Hindlimb muscle (tissue), 1 donor: ENCODE measurements at places on chromosomes 6 and 20.
A peak's percentile ranks its signal among the peaks of the same experiment; 100 is the strongest.

DNA sequence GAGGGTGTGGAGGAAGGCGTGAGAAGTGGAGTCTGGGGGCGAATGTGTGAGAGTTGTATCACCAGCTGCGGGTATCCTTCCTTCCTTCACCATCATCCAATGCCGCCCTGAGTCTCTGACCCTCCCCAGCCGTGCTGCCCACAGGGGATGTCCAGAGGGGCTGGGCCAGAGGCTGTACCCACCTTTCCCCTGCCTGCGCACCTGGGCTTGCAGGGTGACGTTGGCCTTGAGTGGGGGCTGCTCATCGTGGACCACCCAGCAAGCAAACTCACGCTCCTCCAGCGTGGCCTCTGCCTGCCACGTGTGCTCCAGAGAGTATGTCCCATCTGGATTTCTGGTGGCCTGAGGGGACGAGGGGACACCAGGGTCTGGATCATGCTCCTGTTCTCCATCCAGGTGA, 116.9 kb upstream of the SIRPA start:
- DNase-seq: no peak

DNA sequence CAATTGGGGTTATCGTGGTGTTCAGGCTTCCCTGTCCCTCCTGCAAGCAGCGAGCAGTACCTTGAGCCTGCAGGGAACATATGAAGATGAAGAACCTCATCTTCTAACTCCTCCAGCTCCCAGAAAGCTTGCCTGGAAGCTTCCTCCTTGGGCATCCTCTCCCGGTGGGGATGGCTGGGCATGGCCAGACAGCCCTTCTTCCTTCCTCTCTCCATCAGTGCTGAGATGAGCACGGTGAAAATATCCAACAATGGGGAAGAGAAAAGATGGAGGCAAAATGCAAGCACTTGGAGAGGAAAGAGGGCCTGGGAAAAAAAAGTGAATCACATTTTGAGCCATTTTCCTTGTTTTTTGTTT, 107.7 kb upstream of the FOXA2 start:
- no peak for DNase-seq

GRCh38 chr6:160134779-160135547, 13.3 kb downstream of the SLC22A1 start:
- no peak for DNase-seq

DNA sequence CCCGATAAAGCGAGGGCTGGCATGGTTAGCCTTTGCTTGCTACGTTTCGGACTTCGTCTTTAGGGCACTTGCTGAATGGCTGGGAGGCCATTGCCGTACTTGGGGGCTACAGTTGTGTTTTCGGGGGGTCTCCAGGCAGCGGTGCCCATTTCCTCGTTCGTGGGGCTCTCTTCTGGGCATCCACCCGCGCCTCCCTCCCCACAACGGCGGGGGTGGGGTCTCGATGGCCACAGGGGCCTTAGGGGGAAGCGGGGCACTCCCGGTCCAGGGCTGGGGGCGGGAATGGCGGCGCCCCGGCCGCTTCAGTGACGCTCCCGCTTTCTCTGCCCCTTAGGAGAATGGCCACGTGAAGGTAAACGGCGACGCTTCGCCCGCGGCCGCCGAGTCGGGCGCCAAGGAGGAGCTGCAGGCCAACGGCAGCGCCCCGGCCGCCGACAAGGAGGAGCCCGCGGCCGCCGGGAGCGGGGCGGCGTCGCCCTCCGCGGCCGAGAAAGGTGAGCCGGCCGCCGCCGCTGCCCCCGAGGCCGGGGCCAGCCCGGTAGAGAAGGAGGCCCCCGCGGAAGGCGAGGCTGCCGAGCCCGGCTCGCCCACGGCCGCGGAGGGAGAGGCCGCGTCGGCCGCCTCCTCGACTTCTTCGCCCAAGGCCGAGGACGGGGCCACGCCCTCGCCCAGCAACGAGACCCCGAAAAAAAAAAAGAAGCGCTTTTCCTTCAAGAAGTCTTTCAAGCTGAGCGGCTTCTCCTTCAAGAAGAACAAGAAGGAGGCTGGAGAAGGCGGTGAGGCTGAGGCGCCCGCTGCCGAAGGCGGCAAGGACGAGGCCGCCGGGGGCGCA, 2.4 kb downstream of the MARCKS start:
- peak; percentile 64 for DNase-seq

GRCh38 chr20:25233016-25233772, 14.7 kb upstream of the PYGB start:
- no peak for DNase-seq

DNA sequence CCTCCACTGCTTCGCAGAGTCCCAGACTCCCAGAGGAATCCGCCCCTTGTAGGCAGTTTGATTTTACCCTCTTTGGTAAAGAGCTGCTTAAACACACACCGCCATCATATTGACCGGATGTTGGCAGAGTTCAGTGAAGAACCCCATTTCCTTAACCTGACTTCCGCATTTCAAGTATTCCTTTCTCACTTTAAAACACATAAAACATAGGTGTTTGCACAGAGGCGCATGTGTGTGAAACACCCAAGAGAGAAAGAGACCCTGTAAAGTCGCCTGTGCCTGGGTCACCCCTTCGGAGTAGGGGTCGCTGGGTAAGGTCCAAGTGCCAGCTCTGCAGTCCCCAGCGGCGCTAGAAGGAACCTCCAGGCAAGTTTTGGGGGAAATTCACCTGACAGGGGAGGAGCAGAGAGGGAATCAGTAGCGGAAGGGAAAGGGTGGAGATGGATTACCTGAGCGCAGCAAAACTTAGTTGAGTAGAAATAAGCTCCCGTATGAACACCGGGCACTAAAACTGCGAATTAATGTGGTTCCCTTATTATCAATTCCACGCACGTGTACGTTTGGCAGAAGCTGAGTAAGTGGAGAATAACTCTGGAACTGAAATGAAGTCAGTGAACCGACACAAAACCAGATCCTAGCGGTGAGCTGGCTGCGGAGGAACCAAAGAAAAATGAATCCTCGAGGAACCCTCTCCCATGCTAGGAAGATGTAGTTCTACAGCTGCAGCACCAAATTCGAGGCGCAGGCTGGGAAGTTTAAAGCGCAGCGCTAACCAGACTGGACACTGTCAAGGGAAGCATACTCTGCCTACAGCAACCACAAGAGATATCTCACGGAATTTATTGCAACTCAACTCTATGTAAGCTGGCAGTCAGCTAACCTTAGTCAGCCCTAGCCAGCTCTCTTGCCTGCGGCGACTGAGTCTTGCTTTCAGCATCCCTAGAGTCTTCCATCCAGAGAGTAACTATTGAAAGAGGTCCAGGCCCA, 3.5 kb upstream of the HTR1B start:
- no peak for DNase-seq

DNA sequence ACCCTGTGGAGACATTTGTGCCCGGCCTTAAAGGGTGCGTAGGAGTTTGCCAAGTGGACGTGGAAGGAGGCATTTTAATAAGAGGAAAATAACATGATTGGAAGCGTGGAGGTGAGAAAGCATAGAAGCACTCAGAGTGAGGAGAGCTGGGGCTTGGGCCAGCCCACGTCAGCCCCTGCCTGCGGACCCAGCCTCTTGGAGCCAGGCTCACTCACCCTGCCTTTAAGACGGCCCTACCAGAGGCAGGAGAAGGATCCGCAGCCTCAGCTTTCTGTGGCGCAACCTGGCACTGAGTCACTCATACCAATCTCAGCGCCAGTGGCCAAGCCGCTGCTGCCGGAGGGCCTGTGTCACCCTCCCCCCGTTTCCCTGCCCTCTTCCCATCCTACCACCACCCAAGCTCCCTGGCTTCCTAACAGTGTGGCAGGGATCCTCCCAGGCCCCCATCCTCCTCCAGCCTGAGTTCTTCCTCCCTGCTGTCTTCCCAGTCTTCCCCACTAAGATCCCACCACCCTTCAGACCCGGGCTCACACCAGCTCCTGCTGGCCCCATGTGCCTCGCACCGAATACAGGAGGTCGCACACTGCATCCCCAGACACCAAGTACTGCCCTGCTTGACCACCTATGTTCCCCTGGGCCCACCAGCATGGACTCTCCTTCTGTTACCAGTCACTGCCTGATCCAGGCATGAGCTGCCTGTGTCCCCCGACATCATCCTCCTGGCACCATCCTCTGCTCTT, 285.2 kb downstream of the UST start:
- DNase-seq: no peak

DNA sequence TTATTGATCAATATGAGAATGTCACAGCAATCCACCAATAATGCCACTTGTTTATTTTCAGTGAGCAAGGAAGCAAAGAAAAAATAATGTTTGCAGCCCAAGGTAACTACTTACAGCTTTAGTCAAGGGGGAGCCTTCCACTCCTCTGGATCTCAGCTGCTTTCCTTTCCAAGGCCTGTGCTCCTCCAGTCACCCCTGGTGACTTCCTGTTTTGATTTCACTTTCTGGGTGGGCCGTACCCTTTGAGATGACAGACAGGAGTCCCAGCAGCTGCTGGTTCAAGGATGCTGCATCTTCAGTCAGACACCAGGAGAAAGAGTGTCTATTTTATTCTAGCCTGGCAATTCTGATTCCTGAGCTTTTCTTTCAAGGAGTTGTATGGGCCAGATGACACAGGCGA, 5.6 kb upstream of the VNN2 start:
- no peak for DNase-seq

DNA sequence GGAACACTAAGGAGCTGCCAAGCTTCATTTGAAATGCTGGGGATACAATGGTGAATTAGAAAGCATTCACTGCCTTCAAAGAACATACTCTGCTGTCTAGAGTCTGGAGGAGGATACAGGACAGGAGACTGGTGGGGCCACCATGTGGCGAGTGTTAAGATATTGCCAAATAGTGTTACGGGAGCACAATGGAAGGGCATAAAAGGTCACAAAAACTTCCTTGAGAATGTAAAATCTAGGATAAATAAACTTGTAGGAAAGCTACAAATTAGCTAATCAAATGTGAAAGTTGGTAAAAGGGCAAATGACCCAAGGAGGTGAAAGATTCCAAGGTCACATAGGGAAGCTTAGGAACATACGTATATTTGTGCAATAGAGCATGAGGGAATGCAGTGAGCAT, 271.7 kb downstream of the RFPL4B start:
- DNase-seq: no peak

- no peak for DNase-seq
Observed at GRCh38 chr20:17734374-17734773, 34.6 kb downstream of the BANF2 start.

DNA sequence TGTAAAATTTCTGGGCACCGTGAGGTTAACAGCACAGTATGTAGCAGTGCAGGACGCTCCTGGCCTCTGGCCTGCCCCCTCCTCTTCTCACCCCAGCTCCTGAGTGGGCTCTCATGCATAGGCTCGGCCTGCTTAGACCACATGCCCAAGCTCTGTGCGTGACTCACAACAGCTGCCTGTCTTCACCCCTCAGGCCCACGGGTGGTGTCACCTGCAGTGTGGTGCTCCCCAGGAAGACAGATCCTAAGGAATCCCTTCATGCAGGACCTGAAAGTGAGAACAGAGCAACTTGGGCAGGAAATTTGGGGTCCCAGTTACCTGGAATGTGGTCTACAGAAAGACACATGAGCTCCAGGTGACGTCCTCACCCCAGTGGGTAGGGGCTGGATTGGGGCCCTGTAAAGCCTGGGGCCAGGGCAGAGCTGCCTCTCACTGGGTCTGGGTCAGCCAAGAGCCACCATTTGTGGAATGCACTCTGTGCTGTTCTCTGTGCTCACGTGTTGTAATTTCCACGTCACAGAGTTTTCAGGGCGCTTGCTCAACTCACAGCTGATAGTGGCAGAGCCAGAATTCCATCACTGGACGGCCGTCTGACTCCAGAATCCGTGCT, 37.0 kb upstream of the PXDC1 start:
- DNase-seq: no peak

DNA sequence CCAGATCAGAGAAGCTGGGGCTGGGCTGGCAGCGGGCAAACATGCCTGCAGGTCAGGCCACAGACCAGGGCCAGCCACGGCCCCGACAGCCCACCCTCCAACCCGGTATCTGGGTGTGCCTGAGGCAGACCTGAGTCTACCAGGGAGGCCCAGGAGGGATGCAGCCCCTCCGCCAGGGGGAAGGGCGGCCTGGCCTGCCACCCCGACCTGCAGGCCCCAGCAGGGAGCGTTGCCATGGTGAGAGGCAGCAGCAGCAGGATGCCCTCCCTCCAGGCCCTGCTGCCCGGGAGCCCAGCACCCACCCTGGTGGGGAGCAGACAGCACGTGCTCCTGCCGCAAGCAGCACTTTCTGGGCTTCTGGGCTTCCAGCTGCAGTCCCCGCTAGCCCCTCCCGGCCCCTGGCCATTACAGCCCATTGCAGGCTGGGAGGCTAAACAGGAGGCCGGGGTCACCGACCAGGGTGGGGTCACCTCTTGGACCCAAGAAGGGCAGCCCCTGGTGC, 3.8 kb upstream of the EEF1A2 start:
- no peak for DNase-seq

- no peak for DNase-seq
Observed at GRCh38 chr6:86943819-86944407, 6.6 kb downstream of the HTR1E start.

DNA sequence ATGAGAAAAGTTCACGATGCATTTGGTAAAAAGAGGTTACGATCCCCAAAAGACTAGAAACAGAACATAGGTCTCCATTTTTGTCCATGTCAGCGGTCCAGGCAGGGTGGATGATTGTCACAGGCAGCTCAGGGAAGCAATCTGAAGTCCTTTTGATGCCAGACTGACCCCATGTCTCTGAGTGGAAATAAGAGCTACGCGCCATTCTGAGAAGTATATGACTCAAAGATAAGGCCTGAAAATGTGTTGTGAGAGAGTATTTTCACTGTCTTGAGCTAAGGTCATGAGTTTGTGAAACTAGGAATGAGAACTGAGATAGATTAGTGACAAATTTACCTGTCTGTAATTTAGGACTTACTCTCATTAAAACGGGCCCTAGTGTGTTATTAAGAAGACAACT, 69.5 kb downstream of the LYRM4 start:
- no peak for DNase-seq

DNA sequence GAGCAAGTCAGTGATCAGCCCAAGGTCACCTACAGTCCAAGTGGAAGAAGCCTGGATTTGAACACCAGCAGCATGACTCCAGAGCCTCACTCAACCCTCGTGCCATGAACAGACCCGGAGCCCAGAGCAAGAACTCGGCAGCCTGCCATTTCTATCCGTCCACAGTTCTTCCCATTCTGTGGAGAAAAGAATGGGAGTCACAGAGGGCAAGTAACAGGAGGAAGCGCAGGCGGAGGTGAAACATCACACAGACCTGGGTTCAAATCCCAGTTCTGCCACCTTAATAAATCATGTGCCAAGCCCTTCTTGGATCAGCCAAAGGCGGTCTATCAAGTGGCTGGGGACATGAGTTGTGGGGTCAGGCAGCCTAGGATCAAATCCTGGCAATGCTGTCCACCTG, 4.3 kb downstream of the PREX1 start:
- no peak for DNase-seq

DNA sequence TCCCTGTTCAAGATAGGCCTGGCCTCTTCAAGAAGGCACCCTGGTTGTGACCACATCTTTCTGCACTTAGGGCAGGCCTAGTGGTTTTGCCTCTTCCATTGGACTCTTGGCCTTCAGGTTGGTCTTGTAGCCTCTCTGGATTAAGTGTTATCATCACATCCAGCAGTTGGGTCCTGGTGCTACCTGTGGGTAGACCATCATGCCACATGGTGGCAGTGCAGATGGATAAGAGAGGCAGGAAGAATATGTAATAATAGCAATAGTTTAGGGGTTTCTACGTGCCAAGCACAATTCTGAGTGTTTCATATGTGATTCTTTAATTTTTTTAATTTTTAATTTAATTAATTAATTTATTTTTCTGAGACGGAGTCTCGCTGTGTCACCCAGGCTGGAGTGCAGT, 28.5 kb upstream of the SNRPB2 start:
- no peak for DNase-seq

- DNase-seq: no peak
Observed at GRCh38 chr6:120945905-120946594, 388.2 kb downstream of the TBC1D32 start.

- no peak for DNase-seq
Observed at GRCh38 chr20:36465109-36466080, 75.9 kb upstream of the MYL9 start.
